ENCODE measurements at places on chromosomes 1 and 21. TPM values are rescaled to one million over a fixed set of nuclear protein-coding genes. Genes with fewer than 3 reads are reported as not detected.
A peak's percentile ranks its signal among the peaks of the same experiment; 100 is the strongest.

The PTPN22 gene
- total RNA-seq = 1.4 TPM

DNA sequence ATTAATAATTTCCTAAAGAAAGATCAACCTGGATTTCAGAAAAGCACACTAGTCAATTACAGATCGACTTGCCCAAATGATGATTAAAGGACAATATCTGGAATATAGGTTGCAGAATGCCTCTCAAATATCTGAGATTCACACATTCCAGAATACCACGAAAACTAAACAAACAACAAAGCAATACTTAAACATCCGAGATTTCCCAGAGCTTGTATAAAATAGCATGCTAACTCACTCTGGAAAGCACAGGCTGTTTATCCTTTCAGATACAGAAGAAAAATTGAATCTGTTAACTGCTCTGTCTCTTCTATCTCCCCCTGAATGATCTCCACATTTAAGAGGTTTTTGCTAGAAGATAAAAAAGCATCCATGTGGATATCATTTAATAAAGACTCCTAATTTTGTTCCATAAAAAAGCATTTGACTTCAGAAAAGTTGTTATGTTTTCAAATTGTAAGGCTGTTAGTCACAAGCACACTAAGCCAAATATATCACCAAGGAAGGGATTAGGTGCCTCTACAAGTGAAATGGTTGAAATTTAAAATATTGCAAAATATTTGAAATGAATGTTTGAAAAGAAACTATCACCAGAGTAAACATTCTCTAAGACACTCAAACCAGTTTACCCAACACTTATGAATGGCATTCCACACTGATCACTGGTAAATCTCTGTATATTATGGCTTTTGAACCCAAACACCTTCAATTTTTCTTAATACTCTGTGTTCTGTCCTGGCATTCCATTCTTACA, 865.1 kb upstream of the ADAMTS5 start:
- ATAC-seq = peak; percentile 48

DNA sequence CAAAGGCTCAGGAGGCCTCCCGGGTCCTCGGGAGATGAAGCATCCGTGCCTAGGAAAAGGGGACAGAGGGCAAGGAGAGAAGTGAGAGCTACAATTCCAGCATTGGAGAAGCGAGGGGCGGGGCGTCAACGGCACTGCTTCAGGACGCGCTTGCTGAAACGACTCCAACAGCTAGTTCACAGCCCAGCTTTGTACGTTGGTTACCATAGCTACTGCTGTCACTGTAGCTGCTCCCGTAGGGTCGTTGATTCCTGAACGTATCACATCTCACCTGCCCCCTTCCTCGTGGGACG, 63.1 kb downstream of the TOR1AIP2 start:
- ATAC-seq = peak; percentile 63

- ATAC-seq = no peak
Observed at GRCh38 chr1:50328552-50328951, 94.7 kb downstream of the DMRTA2 start.

DNA sequence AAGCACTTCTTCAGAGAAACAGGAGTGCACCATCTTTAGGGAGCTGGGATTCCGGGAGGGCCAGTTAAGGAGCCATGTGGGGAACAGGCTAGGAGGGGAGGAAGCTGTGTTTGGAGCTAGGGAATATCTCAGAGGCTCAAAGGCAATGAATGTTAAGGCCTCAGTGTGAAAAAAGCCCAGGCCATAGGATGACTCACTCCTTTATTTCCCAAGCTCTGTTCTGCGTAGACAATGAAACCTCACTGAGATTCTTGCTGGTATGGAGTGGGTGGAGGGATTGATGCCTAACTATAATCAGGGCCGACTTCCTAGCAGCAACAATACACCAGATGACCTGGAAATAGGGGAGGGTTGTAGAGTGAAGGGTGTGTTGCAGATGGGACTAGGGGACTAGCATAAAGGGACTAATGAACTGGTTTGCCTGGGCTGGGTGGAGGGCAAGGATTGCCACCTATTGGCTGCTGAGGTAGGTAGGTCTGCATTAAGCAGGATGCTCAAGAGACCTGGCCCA, 2.1 kb downstream of the GNAT2 start:
- no peak for ATAC-seq

All from gastroesophageal sphincter (tissue), 4 donors.